ENCODE measurements at places on chromosomes 2 and 18. TPM values are rescaled to one million over a fixed set of nuclear protein-coding genes. Genes with fewer than 3 reads are reported as not detected.

The HRH4 gene
- 0.86 TPM for total RNA-seq

The STARD6 gene
- total RNA-seq: not detected

The TTC39C gene
- total RNA-seq: 136 TPM

DNA sequence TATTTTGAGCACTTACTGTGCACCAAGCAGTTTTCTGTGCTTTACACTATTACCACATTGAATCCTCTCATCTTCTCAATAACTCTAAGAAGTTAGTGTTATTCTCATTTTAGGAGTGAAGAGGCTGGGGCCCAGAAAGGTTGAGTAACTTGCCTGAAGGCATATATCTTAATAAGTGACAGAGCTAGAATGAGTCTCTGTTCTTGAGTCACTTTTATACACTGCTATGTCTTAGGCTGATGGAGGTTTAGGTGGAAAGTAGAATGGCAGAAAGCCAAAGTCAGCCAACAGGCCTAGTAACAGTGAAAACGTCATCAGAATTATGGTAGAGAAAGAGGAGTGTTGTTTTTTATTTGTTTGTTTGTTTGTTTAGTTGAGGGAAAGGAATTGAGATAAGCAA is 27.9 kb upstream of the RPE start:
- no peak for DNase-seq

- no peak for DNase-seq
These were observed at the start of gene RIT2 for GRCh38 chr18:43115076-43115921. TSS of gene RIT2 (minus strand) at chr18:43115685.

DNA sequence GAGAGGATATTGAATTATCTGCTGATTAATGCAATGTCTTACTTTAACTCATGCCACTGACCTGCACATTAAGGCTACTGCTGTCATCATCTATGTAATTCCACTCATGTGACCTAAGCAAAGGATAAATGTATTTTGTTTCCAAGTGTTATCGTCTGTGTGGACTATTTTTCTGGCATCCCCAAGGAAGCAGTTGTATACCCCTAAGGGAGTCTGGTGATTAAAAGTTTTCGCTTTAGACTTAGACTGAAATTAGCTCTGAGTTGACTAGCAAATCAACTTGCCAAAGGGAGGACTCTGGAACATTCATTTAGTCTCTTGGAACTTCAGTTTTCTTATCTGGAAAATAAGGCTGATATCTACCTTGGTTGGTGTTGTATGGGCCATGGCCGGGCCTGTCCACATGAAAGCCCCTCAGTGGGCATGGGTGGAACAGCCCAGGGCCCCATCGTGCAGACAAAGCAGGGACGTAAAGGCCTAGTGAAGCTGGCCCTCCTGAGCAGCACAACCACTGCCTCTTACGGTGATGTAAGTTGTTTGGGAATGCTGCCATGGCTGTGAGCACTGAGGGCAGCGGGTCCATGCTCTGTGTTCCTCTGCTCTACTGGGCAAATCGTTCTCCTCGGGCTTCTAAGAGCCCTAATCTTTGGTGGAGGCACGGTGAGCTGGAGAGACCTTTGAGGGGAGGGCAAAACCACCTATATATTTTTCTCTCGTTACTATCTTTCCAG is 144.4 kb upstream of the RNF152 start:
- DNase-seq: no peak

- no peak for DNase-seq
These were observed 824 bp upstream of the VPS54 start for GRCh38 chr2:64019975-64020528.

GRCh38 chr18:77737405-77737804 is 487.8 kb downstream of the GALR1 start:
- DNase-seq: no peak

GRCh38 chr2:14634489-14635390 is 2.2 kb downstream of the LRATD1 start:
- no peak for DNase-seq

DNA sequence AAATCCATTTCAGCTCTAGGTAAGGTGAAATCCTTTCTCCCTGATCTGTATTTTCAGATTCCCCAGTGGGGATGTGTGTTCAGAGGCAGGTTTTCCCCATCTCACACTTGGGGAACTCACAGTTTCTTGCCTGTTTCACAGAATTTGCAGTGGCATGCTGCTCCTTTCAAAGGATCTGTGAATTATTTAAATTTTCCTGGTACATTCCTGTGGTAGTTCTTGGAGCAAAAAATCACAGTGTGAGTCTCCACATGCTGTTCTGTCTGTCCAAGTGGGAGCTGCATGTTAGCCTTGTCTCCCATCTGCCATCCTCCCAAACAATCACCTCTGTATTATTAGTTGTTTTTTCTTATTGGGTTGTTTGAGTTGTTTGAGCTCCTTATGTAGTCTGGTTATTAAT is 372.9 kb downstream of the ARL6IP6 start:
- DNase-seq: no peak

DNA sequence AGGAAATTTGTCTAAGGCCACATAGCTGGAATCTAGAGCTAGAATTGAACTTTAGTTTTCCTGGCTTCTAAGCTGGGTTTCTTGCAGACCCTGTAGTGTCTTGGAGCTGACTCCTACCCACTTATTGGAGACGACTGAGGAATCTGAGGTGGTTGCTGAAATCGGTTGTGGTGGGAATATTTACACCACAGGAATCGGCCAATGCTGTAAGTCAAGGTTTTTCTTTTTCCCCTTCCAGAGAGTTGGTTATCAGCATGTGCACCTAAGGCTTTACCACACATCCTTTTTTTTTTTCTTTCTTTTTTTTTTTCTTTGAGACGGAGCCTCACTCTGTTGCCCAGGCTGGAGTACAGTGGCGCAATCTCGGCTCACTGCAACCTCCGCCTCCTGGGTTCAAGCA is 9.4 kb downstream of the CABLES1 start:
- DNase-seq: no peak

DNA sequence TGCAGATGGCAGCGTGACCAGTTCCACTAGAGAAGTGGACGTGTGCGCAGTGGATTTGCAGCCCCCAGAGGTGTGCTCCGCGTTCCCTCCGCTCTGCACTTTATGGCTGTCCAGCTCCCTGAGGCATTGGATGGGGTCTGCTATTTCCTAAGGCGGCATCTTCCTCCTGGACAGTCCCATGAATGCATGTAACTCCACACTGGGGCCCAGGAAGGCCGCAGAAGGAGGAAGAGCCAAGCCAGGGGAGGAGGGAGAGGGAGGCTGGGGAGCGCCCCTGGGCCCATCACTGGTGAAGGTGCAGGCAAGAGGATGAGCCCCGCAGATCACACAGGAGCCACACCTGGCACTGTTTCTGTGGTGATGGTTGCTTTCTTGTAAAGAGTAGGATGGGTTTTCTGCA is 99.1 kb downstream of the PTGR3 start:
- no peak for DNase-seq

GRCh38 chr2:149901231-149901859 is 313.8 kb upstream of the MMADHC start:
- no peak for DNase-seq

DNA sequence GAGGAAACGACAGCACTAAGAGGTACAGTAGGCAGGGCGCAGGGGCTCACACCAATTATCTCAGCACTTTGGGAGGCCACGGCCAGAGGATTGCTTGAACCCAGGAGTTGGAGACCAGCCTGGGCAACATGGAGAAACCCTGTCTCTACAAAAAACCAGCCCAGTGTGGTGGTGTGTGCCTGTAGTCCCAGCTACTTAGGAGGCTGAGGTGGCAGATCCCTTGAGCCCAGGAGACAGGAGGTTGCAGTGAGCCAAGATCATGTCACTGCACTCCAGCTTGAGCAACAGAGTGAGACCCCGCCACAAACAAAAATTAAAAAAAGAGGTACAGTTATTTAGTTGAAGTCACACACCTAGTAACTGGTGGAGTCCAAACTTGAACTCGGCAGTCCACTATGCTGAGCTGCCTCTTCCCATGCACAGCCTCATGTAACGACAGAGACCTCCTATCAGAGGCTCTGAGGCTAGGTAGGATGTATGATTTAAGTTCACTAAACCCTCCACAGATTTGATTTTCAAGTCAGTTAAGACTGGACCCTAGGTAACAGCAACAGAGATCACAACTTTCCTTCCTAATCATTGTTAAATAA is 8.7 kb downstream of the STK17B start:
- DNase-seq: no peak

DNA sequence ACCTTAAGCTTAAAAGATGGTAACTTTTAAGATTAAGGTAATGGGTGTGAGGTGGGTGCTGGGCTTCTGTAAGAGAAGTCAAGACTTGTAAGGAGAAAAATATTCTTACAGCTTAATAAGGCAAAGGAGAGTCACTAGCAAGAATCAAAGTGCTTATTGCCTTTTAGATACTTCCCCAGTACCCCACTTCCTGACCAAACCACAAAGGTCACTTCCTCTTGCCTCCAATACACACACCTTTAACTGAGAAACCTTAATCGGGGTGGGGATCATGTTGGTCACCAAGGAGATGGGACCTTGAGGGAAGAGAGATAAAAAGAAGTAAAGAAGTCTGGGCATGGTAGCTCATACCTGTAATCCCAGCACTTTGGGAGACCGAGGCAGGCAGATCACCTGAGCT is 10.6 kb upstream of the ATG16L1 start:
- DNase-seq: no peak

- no peak for DNase-seq
These were observed 255.1 kb downstream of the EIPR1 start for GRCh38 chr2:3122525-3122924.

DNA sequence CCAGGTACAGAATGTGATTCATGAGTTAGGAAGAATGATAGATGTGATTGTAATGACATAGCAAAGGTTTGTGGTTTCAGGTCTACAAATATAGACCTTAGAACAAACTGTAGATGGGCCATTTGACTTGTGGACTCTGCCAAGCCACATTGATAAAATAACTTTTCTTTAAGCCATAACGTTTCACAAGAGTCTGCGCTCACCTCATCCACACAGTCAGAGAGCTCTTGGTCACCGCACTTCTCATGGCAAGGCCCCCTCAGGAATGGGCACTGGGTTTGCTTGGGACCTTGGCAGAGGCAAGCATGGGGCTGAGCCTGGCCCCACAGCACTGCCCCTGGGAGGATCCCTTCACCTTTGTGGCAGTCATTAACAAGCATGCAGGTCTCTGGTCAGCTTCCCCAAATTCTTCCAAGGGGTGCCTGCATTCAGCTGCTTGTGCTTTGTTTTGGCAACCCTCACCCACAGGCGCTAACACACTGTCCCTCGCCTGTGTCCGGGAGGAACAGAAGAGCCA is 14.0 kb downstream of the ARMC9 start:
- no peak for DNase-seq

DNA sequence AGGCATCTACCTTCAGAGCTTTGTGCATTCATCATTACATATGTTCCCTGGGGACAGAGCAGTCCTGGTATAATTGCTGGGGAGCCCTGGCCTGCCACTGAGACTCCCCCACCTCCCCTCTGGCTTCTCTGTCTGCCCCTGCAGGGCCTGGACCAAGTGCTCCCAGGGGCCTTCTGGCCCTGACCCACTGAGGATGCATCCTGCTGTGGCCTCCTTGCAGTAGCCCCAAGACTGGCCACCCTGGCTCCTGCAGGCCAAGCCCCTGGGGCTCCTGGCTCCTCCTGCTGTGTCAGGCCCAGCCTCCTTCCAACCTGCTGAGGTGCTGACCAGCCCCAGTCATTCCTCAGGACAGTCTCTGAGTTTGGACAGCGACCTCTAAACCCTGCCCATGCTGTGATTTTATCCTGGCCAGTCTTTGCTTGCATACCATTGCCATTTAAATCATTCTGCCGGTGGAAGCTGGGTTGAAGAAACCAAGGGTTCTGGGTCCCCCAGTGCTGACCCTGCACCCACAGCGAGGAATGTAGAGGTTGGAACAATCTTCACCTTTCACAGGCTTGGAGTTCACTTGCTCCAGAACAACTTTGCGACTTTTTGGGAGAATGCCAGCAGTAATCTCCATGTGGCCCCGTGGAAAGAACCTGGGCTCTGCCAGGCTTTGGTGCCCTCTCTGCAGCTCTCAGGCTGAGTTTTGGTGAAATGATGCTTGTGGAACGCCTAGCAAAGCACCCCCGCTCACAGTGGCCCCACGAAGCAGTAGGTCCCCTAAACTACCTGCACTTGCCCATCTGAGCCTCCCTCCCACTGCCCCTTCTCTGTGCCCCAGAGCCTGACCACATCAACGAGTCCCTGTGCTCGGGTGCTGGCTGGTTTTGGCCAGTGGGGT is 167.3 kb upstream of the GLI2 start:
- DNase-seq: no peak

- DNase-seq: no peak
These were observed 57.2 kb downstream of the TTC39C start for GRCh38 chr18:24071779-24072178.
